ENCODE measurements at places on chromosomes 16 and 17.

GRCh38 chr16:89275837-89276720 is 58.6 kb downstream of the ZNF778 start:
- no peak for DNase-seq

DNA sequence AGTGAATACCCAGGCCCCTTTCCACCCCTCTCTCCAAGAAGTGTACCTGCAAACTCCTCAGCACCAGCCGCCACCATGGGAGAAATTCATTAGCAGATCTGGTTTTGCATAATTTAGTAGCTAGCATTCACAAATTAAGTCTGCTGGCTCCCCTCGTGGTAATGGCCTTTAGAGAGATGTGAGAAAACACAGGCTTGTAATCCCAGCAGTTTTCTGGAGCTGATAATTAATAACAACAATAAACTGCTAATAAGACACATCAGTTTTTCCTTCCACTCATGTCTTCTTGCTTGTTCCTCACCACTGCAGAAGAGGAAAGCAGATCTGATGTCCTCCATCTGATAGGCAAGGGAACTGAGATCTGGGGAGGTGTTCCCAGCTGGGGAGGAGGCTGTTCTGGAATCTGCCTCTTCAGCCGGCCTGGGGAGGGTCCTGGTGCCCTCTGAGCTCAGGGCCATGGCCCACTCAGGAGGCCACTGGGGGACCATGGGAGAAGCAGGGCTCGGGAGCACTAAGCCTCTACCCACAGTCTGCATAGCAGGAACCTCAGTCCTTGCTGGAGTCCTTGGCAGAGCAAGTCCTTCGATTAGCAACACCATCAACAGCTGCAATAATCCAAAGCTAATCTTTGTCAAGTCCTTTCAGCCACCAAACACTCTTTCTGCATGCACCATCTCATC is 74.2 kb upstream of the DNAJA2 start:
- no peak for DNase-seq

- peak; percentile 77 for DNase-seq
These were observed 32.4 kb downstream of the DCAKD start for GRCh38 chr17:45018848-45019711.

DNA sequence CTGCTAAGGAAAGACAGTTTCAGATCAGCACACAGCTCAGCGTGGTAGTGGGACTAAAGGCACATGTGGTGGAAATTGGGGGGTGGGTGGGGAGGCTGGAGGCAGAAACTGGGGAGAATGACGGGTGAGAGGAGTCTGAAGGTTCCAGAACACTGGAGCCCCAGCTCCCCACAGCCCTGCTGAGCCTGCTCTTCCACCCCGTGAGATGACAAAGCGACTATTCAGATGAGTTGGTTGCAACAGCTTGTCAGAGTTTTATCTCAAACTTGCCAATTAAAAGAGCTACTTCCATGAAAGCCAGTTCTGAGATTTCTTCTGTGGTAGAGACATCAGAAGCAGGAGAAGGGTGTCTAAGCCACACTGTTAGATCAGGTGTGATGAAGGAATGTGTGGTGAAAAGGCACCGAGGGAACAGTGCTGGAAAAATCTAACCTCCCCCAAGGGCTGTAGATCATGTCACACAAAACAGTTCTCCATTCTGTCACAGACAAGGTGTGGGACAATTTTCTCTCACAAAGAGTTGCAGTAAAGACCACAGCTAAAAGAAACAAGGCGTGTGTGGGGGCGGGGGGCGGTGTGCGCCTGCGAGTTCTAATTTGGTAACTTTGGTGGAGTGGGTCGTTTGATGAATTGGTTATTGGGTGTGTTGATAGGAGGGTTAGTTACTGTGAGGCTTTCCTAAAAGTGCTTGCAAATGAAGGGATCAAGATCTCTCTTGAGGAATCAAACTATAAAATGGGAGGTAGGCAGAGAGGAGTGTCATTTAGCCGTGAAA is 39.0 kb downstream of the CCDC182 start:
- no peak for DNase-seq

- DNase-seq = peak; percentile 50
These were observed 13.3 kb downstream of the UTS2R start for GRCh38 chr17:82384730-82385481.

- no peak for DNase-seq
These were observed 7.0 kb upstream of the RBFOX3 start for GRCh38 chr17:79617740-79618382.

- DNase-seq = peak; percentile 16
These were observed 89.0 kb upstream of the LHX1 start for GRCh38 chr17:36848008-36848902.

GRCh38 chr16:10754941-10755340 is 11.3 kb downstream of the NUBP1 start:
- DNase-seq = peak; percentile 82

DNA sequence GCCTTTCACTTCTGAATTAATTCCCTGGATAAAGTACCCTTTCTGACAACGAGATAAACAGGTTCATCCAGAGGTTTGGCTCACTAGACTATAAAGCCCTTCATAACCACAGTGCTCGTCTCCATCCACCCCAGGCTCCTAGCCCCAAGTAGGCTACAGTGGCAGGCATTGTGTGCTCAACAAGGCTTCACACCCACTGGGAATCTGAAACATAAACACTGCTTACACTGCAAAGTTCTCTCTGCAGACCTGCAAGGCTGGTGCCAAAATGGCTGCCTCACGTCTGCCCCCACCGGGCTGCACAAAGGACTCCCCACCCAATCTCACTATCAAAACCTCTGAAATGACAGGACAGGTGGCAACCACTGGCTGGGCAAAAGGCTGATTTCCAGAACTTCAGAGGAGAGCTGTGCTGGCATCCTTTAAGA is 5.1 kb upstream of the HLF start:
- no peak for DNase-seq

DNA sequence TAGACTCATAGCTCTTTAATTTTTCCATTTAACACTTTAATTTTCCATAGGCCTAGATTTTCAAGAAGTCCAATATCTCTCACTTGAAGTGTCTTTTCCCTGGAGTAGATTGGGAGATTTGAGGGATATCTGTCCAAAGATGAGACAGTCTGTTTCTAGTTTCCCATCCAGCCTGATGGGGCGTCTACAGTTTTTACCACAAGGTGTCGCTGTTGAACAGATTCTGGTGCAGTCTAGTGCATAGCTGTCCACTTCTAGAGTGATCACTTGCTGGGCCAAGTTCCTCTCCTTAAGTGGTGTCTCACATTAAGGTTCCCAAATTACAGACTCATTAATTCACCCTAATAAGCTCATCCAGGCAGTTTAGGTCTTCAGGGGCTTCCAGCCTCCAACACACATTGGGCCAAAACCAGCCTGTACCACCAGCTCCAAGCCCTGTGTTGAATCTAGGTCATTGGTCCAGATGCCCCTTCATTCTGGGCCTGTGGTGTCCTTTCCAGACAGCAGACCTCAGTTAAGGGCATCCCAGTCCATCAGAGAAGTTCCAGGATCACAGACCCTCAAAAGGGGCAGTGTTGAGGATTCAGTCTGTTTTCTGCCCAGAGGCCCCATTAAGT is 9.4 kb downstream of the SNX20 start:
- DNase-seq = peak; percentile 63

Measured in ELR (cell line).